ENCODE measurements at places on chromosomes 7 and 10.

DNA sequence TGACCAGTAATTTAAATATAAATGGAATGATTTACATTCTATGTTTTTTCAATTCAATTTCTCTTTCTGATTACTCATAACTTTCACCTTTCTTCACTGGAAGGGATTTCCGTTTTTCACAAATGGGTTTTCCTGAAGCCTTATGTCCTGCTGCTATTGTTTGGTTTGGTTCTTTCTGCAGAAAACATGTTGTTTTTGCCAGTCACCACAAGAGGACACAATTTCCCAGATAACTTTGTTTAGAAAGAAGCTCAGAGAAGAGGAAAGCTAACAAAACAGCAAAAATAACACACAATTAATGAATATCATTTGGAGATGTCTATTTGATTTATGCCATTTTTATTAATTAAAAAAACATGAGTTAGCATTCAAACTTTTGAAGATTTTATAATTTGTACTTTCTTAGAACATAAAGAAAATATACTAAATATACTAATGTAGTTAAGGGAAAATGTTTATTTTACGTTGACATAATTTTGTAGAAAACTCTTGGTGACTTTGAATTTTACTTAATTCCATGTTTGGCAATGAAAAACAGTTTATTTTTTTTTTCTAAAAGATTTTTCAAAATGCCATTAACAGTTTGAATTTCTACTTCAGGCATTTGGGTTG is 4.6 kb upstream of the TWIST1 start:
- peak; percentile 40 for DNase-seq

- no peak for DNase-seq
Observed at GRCh38 chr10:77637532-77638320, at the start of gene KCNMA1. TSS of gene KCNMA1 (minus strand) at chr10:77637808.

- DNase-seq, result no peak
Observed at GRCh38 chr7:69295977-69296376, 302.3 kb upstream of the AUTS2 start.

GRCh38 chr10:76491216-76491615 is 1059.8 kb downstream of the LRMDA start:
- no peak for DNase-seq

- DNase-seq, result peak; percentile 34
Observed at GRCh38 chr7:145169908-145170307, 334.1 kb upstream of the TPK1 start.
